ENCODE measurements at places on chromosomes 11 and 22.

- DNase-seq: no peak
These were observed 183.2 kb downstream of the MSANTD4 start for GRCh38 chr11:105838668-105839384.

DNA sequence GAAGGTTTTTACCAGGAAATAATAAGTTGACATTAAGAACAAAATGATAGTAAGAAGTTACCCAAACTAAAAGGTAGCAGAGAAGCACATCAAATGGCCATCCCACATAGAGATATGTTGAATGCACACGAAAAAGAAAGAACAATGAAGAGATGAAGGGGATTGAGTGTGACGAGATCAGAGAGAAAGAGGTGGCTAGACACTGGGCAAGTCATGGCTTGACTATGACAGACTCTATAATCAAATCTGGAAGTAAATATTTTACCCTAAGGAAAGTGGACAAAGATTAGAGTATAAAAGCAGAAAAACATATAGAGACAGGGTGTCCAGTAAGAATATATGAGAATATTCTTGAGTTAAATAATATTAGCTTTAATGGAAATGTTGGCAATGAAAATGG, 31.4 kb downstream of the CASP12 start:
- no peak for DNase-seq

- DNase-seq: no peak
These were observed 18.6 kb downstream of the GRAMD4 start for GRCh38 chr22:46638601-46639431.

DNA sequence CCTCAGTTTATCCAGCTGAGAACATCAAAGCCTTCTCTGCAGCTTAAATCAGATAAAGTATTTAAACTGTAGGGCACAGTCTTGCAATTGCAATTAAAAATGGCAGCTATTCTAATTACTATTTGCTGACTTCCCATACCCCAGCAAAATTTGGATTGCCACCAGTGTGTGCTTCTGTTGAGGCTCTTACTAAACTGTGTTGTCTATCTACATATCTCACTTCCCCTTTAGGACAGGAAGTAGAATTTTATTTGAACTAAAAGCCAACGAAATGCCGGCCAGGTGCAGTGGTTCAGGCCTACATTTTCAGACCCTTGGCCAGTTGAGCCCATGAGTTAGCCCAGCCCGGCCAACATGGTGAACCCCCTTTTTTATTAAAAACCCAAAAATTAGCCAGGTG, 7.1 kb downstream of the SAA4 start:
- DNase-seq: no peak

DNA sequence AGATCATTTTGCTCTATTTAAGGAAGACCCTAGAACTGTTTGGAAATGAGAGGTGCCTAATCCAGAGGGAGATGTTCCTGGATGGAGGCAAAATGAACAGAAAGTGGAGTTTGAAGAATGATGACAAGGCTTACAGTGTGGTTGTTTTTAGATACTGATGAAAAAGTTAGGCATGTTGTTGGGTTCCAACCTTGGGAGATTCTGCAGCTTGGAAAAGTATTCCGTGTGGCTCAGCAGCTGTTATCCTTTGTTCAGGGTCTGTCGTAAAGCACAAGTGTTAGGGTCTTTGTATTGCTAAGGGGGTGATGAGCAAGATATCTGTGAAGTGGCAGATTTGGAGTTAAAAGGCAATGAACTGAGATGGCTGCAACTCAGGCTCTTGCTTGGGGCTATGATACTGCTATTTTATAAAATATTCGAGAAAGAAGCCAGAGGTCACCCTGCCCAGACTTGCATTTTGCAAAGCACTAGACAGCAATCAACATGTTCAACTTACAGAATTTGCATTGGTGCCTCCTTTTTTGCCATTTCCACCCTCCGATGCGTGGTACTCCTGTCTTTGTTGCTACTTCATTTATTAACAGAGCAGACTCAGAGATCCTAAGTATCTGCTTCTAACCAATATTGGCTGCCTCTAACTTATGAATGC, 45.3 kb upstream of the POGLUT3 start:
- no peak for DNase-seq

- peak; percentile 94 for DNase-seq
These were observed 9.2 kb downstream of the FXYD2 start for GRCh38 chr11:117815262-117815803.

DNA sequence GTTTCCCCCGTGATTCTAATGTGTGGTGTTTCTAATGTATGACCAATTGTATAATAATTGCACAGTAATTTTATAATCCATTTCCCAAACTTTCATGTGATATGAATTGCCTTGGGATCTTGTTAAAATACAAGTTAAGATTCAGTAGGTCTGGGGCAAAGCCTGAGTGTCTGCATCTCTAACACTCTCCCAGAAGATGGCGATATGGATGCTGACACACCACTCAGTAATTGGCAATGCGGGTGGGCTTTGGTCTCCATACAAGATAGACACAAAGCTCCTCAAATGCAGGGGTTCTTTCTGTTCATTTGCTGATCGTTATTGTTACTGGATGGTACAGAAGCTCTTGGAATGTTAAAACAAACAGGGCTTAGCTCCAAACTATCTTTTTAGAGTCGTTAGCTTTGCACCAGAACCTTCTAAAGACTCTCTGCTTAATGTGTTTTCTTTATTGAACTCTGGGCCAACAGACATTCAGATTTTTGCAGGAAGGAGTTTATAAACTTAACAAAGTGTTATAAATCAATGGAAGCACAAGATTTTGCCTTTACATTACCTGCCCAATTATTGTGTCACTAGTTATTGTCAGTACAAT, 45.4 kb upstream of the ANO3 start:
- DNase-seq: no peak

- DNase-seq: no peak
These were observed 95.1 kb downstream of the PARVA start for GRCh38 chr11:12472401-12473005.

GRCh38 chr11:132718711-132719671, 813.3 kb downstream of the OPCML start:
- DNase-seq: no peak

DNA sequence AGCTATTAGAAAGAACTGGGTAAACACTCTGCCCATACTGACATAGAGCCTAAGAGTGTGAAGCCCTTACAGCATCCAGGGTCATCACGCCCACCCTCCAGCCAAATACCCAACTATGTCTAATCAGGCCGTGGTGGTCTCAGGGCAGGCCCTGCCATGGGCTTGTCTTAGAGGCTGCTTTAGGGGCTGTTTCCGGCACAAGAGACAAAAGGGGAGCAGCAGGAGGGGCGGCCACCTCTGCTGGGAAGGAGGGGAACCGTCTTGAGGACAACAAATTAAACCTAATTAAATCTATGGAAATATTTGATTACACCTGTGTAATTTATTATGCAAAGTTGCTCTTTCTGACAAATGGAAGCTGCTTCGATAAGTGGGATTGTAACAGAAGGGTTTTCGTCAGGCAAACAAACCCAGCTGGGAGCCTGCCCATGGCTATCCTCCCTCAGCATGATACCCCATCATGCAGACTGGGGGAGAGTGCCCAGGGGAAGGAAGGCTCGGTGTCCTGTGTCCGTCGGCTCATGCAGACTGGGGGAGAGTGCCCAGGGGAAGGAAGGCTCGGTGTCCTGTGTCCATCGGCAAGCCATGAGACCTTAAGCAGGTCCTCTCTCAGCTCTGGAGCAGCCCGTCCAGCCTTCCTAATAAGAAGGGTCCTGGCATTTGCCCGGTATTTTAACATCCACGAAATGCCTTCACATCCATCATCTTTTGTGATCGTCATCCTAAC, 163.6 kb upstream of the B3GAT1 start:
- DNase-seq: peak; percentile 59

DNA sequence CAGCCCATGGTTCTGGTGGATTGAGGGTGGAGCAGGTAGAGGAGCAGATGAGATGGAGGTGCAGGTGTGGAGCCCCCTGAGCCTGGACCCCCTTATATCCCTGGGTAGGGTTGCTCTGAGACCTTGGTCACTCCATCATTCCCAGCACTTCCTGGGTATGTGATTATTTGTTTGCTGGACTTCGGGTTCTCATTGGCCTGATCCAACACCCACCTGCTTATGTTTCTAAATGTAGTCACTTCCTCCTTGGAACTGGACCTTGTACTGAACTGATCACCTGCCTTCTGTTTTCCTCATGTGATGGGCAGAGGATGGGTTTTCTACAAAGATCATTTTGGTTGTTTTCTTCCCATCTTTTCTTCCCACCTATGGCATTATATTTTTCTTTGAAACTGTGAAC, at the start of gene KRTAP5-4:
Gene KRTAP5-4, minus strand, starts transcription at position 53 of the 400 bp plus-strand sequence. Its CDS starts 45 bp downstream, at position 8.
- no peak for DNase-seq

DNA sequence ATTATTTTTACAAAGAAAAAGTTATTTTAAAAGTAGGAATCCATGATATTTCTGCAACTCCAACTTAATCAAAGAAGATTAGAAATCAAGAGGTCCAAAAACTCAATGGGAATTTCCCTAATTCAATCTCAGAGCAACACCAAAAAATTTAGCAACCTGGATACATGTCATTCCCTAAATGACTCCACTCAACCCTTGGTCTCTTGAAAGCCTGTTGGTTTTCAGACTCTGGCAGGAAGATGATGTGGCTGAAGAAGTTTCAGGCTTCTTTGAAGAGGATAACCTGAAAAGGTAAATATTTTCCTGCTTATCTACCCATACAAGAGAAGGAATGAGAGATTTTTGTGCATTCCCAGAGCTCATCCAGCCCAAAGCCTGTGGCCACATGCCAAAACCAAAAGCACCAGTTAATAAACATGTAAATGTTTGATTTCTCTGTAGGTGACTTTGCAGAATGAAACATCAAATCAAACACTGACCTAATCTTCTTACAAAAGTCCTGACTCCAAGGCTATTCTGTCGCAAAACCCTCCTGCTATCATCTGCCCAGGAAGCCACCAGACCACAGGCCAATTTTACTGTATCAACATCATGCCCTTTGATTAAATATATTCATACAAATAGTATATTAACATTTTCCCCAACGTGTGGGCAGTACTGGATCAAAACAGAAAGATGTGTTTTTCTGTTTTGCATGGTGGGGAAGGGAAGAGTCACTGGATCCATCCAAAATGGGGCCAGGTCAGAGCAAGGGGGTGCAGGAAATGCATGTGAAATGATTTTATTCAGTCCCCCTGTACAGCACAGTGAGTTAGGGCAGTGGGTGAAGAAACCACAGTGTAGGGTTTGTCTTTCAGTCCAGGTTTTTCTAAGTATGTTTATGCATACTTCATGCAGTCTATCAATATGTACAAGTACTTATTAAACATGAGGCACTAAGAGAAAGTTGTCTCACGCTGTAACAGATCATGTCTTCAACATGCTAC, 38.8 kb downstream of the SMCO4 start:
- no peak for DNase-seq

DNA sequence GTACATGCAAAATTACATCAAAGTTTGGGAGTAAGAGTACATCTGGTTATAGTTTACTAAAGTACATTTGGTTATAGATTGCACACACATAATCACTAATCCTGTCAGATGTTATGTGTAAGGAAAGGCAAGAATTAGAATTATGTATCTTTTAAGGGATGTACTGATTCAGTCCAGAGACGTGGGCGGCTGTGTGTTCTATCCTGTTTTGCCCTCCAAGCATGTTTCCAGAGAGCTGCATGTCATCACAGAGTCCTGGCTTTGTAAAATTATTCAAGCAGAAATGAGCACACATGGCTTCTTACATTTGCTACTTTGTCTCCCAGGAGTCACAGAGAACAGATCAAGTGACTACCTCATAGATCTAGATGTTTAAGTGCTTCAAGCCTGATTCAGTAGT, 33.2 kb upstream of the CEP126 start:
- DNase-seq: no peak

DNA sequence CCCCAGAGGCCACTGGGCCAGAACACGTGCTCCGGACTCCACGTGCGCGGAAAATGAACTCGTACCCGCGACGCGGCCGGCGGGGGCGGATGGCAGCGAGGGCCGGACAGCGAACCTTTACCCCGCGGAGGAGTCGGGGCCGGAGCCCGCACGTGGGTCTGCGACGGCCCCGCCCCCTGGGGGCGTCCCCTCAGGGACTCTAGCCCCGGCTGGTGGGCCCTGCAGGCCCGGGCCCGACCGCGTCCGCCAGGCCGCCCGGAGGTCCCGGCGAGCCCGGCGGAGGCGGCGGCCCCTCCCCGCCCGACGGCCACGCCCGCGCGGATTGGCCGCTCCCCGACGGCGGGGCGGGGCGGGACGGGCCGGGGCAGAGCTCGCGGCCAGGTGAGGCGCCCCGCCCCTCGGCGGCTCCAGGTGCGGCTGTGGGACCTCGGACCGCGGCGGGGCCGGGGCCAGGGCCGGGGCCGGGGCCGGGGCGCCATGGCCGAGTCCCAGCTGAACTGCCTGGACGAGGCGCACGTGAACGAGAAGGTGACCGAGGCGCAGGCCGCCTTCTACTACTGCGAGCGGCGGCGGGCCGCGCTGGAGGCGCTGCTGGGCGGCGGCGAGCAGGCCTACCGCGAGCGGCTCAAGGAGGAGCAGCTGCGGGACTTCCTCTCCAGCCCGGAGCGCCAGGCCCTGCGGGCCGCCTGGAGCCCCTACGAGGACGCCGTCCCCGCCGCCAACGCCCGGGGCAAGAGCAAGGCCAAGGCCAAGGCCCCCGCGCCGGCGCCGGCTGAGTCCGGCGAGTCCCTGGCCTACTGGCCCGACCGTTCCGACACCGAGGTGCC, at the start of gene FAM83F:
Gene FAM83F, plus strand, starts transcription at position 389 of the 827 bp plus-strand sequence. Its CDS starts 89 bp downstream, at position 478.
- peak; percentile 77 for DNase-seq

- no peak for DNase-seq
These were observed 29.9 kb upstream of the AQP11 start for GRCh38 chr11:77559686-77560401.

- no peak for DNase-seq
These were observed 1.7 kb downstream of the FOLR2 start for GRCh38 chr11:72218251-72218745.

GRCh38 chr11:11440144-11440543, 87.1 kb upstream of the CSNK2A3 start:
- DNase-seq: no peak

- DNase-seq: no peak
These were observed 37.6 kb upstream of the TMEM135 start for GRCh38 chr11:86999859-87000753.

DNA sequence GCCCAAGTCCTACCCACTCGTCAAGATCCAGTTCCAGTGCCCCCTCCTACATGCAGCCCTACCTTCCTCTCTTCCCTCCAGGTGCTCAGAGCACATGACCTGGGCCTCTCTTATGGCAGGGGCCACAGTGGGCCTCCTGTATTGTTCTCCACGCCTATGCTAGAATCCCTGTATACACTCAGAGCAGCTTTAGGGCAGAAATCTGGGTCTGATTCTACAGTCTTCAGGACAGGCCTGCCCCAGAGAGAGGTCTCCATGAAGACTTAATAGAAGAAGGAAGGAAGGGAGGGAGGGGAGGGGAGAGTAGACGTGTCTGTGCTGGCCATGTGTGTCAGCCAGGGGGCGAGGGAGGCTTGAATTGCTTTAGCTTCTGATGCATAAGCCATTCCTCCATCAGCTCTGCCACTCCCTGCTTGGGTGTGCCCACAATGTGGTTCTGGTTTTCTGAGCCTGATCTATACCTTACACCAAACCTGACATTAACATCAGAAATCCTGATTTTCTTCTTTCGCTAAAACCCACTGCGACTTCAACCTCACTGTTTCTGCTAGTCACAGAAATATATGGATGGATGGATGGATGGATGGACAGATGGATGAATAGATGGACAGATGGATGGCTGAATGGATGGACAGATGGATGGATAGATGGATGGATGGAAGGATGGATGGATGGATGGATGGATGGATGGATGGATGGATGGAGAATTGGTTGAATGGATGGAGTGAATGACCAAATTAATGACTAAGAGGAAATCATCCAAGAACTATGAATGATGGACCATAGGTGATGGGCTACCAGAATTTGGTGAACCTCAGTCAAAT, 56.6 kb upstream of the PRDM11 start:
- DNase-seq: no peak
